ENCODE measurements at places on chromosomes 7 and 10.

GRCh38 chr7:155282671-155283070 lies 15.0 kb upstream of the INSIG1 start:
- DNase-seq: no peak

DNA sequence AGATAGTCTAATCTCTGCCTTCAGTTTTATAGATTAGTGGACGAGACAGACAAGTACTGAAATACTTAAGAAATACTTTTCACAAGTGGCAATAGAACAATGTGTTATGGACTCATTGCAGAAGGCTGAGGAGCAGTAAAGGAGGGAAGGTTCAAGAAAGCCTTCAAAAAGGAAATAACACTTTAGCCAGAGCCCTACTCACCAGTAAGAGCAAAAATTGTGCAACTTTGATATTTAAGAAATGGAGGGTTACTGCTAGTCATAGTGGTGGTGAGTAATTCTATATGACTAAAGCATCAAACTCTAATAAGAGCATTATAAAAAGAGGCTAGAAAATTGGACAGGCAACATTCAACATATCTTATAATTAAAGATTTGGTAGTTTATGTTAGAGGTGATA lies 28.8 kb downstream of the PTPN12 start:
- DNase-seq: peak; percentile 47

GRCh38 chr7:31782411-31782991 lies 95.5 kb downstream of the PPP1R17 start:
- DNase-seq: peak; percentile 68

GRCh38 chr10:13475124-13475523 lies 53.7 kb downstream of the BEND7 start:
- DNase-seq: no peak

- DNase-seq: no peak
Measured at GRCh38 chr7:78326876-78327275, 528.3 kb downstream of the PHTF2 start.

GRCh38 chr7:17528636-17529035 lies 230.2 kb downstream of the AHR start:
- no peak for DNase-seq

- DNase-seq: no peak
Measured at GRCh38 chr10:85946713-85947326, 419.8 kb downstream of the GRID1 start.

DNA sequence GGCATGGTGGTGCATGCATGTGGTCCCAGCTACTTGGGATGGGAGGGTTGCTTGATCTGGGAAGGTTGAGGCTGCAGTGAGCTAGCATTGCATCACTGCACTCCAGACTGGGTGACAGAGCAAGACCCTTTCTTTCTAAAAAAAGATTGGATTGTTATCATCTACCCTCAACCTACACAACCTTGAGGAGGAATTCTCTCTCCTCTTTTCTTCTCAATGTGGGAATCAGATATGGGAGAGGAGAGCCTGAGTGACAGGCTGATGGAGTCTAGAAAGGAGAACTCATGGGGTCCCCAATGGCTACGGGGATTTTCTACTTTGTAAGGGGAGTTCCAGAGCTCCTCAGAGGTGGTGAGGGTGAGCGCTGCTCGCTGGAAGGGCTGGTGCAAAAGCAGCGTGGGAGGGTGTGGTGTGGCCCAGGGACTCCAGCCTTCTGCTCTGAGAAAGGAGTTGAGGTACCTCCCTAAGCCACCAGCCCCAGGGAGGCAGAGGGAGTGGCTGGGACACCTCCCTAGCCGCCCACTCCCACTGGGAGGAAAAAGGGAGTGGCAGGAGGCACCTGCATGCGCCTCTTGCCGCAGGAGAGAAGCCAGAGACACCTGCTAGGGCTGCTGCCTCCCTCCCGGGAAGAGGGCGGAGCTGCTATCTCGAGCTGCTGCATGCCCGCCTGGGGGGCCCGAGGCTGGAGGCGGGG lies 48.4 kb downstream of the GATA3 start:
- no peak for DNase-seq

DNA sequence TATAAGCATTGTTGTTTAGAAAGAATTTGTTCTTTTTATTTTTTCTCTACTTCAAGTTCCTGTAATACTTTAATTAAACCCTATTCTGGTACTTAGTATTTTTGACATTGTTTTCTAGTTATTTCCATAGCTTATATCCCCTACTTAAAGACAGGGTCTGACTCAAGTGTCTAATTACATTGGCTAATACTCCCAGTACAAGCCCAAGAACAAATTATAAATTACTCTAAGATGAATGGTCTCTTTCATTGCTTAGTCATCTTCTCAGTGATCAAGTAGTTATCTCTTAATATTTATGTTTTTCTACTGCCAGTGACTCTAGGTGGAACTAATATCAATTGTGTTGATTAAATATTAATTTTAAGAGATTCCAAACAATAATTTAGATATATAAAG lies 21.6 kb downstream of the AHR start:
- DNase-seq: no peak

DNA sequence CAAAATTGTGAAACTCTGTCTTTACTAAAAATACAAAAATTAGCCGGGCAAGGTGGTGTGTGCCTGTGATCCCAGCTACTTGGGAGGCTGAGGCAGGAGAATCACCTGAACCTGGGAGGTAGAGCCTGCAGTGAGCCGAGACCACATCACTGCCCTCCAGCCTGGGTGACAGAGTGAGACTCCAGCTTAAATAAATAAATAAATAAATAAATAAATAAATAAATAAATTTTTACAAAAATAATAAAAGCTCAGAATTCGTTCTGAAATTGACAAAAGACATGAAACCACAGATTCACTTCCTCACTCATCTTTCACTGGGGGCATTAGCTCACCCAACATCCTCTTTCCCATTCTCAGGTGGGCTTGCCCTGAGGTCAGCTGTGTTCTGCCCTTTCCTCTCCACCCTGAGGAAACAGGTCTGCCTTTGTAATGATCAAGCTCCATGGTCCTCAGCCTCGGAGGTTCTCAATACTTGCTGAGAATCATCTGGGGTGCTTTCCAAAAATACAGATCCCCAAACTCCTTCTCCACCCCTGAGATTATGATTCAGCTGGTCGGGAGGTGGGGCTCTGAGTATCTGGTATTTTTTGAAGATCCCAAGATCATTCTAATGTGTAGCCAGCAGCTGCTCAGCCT lies 29.2 kb upstream of the APBB1IP start:
- no peak for DNase-seq

DNA sequence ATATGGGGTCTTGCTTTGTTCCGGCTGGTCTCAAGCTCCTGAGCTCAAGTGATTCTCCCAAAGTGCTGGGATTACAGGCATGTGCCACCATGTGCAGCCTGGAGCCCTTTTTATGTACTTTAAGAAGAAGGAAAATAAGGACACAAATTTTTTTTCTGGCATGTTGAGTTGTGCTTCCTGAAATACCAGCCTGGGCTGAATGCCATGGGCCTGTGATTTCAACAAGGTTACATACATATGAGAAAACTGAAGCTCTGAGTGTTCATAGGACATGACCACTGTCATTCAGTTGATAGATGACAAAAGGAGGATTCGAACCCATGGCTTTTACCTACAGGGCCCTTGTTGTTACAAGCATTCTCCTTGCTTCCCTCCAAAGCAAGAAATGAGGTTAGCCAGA lies 36.1 kb downstream of the ST8SIA6 start:
- DNase-seq: no peak

- DNase-seq: peak; percentile 48
Measured at GRCh38 chr10:26486990-26487850, 49.1 kb downstream of the APBB1IP start.

DNA sequence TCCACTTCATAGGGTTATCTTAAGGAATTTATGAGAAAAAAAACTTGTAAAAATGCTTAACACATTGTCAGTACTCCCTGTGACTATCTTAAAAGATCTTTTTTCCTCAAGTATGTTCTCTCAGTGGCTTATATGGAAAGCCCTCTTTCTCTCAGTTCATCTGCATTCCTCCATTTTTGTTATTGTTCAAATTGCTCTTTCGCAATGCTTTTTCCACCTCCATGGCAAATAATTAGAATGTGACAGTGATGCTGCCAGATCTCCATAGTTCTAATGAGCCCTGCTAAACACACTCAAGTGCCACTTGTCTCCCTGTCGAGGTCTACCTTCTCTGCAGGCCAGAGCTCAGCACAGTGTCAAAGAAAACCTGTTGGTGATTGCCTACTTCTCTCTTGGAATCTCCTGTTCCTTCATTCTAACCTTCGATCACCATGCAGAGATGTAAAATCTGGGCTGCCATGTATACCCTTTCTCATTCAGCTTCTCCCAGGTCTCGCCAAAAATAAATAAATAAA lies 37.2 kb upstream of the ABCB5 start:
- no peak for DNase-seq

- no peak for DNase-seq
Measured at GRCh38 chr7:140068033-140068432, 5.3 kb upstream of the PARP12 start.

DNA sequence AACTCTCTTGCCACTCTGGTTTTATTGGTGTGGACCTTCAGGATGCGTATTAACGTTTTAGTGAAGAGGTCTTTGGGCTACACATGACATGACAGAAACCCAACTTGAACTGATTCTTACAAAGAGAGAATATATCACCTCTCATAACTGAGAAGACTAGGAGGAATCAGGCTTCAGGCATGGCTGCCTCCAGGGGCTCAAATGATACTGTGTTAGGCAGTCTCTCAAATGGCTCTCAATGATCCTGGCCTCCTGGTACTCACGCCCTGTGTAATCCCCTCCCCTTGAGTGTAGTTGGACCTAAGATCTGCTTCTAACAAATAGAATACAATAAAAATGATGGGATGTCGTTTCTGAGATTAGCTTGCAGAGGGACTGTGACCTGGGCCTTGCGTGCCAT lies 58.5 kb upstream of the SYPL1 start:
- no peak for DNase-seq

DNA sequence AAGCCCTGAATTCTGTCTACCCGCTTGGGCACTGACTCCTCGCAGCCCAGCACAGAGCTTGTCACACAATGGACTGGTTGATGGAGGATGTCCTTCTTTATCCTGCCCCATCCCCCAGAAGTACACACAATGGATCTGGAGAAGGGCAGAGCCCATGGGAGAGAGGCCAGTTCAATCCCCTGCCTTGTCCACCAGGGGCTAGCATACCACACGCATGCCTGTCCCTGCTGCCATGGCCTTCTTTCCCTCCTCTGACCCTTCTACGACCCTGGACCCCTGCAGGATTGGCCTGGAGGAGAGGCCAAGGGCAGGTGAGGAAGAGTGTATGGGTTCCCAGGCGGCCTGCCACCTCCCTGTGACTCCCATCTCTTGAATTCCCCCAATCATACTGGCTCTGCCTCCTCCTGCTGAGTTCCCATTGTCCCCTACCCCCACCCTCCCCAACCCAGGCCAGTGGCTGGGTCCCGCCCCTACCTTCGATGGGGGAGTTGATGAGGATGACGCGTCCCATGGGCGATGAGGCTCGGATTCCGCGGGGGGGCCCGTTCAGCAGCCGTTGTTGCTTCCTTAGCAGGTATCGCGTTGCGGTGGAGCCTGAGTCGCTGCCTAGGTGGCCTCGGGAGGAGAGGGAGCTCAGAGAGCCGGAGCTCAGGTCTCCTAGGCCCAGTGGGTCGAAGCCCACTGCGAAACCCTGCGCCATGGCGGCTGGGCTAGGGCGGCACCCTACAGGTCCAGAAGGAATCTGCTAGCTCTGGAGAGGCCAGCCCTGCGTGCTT lies 1.2 kb downstream of the PDZD7 start:
- no peak for DNase-seq

DNA sequence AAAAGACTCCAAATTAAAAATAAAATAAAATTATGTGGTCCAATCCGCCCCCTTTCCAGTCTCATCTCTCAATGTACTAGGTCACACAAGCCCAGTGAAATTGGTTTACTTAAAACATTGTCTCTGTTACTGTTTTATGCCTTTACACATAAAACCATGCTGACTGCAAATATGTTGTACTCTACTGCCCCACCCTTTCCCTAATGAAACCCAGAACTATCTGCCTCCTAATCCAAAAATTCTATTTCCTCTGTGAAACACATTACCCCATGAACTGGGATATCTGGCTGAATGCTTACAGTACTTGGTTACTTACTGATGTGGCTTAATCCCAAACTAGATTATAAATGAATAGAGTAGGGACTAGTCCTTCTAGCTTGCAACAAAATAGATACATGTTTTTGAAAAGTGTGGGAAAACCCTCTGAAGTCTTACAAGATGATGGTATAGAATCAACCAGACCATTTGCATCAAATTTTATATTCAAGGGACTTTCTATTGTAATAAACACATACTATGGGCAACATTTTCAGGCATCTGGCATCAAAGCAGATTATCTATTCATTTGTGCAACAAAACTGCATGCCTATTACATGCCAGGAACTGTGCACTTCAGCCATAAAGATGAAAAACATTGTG lies 10.0 kb upstream of the KMT2E start:
- no peak for DNase-seq

GRCh38 chr10:26938578-26938977 lies 77.8 kb upstream of the ABI1 start:
- DNase-seq: no peak

DNA sequence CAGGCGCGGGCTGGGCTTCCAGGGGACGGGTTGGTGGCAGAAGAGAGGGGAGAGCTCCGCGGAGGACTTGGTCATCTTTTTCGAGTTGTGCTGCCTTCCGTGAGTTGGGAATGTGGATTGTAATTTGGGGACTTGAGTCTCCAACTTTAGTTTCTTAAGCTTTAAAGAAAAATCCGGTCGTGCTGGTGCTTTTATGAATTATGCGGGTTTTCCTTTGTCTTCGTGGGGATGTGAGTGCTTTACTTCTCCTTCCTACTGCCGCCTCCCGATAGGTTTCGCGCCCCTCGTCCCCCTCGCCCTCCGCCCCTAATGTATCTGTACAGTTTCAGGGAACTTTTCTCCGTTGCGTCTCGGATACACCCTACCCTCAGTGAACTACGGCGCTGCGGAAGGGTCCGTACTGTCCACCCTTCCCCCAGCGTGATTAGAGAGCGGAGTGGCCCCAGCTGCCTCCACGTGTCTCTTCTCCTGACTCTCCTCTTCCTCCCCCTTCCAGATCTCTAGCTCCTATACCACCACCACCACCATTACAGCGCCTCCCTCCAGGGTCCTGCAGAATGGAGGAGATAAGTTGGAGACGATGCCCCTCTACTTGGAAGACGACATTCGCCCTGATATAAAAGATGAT lies 649 bp downstream of the SCD start:
- DNase-seq: no peak

Measured in AG08395 (cell line).